Activated naive CD4-positive, alpha-beta T cell treated with anti-CD3 and anti-CD28 coated beads, Interleukin-2, amount 50 U/mL, for 72 hours (primary cell): ENCODE measurements at places on chromosomes 11 and 22. TPM values are rescaled to one million over a fixed set of nuclear protein-coding genes. Genes with fewer than 3 reads are reported as not detected.

GRCh38 chr11:122113836-122114825, 1.9 kb downstream of the BLID start:
- no peak for DNase-seq

GRCh38 chr22:31613286-31613903, 48.6 kb downstream of the PISD start:
- no peak for DNase-seq

GRCh38 chr11:82673631-82674030, 60.0 kb downstream of the FAM181B start:
- no peak for DNase-seq

GRCh38 chr22:21972293-21972779, 10.3 kb downstream of the TOP3B start:
- DNase-seq = peak; percentile 72

GRCh38 chr11:116791002-116791812, 472 bp downstream of the APOA5 start:
- DNase-seq = peak; percentile 73

DNA sequence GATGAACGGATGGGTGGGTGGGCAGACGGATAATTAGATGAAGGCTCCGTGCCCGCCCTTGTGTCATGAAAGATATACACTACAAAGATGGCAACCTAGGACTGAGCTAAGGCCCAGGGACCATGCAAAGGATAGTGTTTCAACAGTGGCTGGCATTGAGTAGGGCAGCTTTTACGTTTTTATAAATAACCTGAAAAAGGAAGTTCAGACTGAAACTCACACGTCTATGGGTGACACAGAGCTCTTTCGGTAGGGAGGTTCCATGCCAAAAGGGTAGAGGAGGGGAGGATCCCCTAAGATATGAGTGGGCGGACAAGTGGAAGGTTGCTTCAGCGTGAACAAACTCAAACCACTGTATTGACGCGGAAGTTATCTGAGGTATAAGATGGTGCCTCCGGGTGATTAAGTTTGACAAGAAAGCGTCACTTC, 90.5 kb downstream of the UBASH3B start:
- DNase-seq = peak; percentile 79

PGR gene
- not detected for total RNA-seq

NXF1 gene
- total RNA-seq = 104 TPM

BACE1-AS gene
- 3.1 TPM for total RNA-seq

KRTAP5-10 gene
- total RNA-seq = not detected

MRPL23 gene
- 132 TPM for total RNA-seq

SHISAL1 gene
- not detected for total RNA-seq

PRRG4 gene
- 0.32 TPM for total RNA-seq

STARD10 gene
- 8.0 TPM for total RNA-seq
